ENCODE measurements at places on chromosomes 3 and 15.

- DNase-seq, result no peak
These were observed 14.7 kb downstream of the XRN1 start for GRCh38 chr3:142433110-142433509.

DNA sequence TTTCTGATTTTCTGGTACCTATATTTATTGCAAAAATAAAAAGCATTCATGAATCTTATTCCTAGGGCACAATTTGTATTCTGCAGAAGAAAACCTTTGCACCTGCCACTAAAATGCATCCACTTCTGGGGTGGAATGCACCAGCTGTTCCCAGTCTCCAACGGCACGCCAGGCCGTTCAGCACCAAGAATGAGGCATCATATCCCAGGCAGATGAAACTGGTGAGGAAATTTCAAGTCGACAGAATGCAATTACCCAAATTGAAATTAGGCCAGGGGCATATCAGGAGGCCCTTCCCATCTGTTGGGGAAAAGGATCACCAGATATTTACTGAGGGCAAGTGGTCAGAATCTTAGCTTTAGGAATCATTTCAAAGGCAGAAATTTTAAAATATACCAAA lies 13.6 kb upstream of the RBMS3 start:
- DNase-seq, result no peak

DNA sequence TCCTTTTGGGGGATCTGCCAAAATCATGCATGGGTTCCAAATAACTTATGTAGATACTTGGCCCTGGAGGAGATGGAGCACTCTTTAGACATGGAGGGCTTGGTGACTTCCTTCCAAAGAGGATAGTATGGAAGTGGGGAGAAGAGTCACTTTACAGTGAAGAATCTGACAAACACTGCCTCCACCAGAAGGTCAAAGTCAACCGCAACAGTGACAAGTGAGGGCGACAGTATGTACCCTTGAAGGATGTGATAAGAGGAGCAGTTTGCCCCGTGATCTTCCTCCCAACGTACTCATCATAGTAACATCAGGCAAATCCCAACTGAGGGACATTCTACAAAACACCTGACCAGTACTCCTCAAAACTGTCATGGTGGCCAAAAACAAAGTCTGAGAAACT lies 62.0 kb downstream of the LMCD1 start:
- no peak for DNase-seq

GRCh38 chr15:28955993-28956421 lies 70.2 kb downstream of the APBA2 start:
- DNase-seq, result peak; percentile 91

DNA sequence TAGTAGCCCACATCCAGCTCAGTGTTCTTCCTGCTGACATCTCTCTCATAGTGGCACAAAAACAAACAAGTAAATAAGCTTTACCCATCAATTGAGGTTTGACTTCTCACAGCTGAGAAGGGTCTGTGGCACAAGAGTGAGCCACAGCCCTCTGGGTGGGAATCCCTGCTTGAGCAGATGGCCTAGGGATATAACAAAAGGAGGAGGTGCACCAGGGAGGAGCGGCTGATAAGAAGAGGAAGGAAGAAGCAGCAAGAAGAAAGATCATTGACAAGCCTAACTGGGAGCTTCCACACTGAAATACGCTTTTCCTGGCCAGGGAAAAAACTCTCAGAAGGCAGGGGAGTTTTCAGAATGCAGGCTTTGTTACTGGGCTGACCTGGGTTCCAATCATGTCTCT lies 279.8 kb downstream of the UACA start:
- no peak for DNase-seq

GRCh38 chr3:14278799-14279625 lies 100.4 kb downstream of the LSM3 start:
- DNase-seq, result no peak

Measured in astrocyte (in vitro differentiated cells and primary cell).